NCI-H1436 (cell line): ENCODE measurements at places on chromosomes 2 and 18.

GRCh38 chr2:126634273-126634861 lies 21.6 kb upstream of the GYPC start:
- DNase-seq: no peak

- DNase-seq: no peak
Measured at GRCh38 chr18:11673560-11673959, 15.5 kb upstream of the GNAL start.

GRCh38 chr2:5482929-5483331 lies 209.3 kb upstream of the SOX11 start:
- no peak for DNase-seq

DNA sequence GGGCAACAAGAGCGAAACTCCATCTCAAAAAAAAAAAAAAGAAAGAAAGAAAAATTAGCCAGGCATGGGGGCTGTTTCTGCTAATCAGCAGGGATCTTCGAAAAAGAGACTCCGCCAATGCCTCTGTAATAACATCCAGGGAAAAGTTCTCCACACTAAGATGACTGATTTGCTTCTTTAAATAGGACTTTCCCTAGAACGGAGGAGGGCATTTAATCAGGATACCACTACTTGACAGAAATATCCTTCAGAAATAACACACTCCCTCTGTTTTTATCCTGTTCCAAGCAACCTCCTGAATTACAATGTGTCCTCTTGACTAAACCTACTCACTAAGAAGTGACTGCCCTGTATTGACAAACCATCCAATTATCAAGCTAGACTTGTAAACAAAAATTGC lies 21.7 kb downstream of the REV1 start:
- DNase-seq: no peak

GRCh38 chr18:59870623-59871130 lies 29.1 kb upstream of the PMAIP1 start:
- DNase-seq: no peak

GRCh38 chr18:845152-845819 lies 33.2 kb upstream of the YES1 start:
- no peak for DNase-seq

- no peak for DNase-seq
Measured at GRCh38 chr2:242063850-242064249, 194.3 kb downstream of the RTP5 start.

DNA sequence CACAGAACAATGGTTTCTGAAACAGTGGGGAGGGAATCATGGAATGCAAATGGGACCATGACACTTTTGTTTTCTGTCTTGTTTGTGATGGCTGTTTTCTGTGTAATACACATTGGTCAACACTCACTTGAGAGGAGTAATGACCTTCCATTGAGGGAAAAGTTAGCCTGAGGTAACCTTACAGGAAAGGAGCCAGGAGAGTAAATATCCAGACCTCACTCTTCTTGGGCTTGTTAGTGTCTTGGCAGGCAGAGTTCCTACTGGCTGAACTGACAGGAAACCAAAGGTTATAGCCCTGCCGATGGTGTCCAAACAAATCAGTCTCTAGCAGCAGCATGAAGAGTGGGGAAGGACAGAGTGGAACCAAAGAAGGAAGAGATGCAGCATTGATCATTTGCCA lies 17.2 kb upstream of the RPRM start:
- DNase-seq: no peak

- no peak for DNase-seq
Measured at GRCh38 chr18:56139792-56140254, 498.6 kb downstream of the TXNL1 start.
